Kidney epithelial cell (primary cell): ENCODE measurements at places on chromosomes 2 and 18. TPM values are rescaled to one million over a fixed set of nuclear protein-coding genes. Genes with fewer than 3 reads are reported as not detected.
A peak's percentile ranks its signal among the peaks of the same experiment; 100 is the strongest.

GRCh38 chr18:13893418-13893760 lies 21.9 kb downstream of the MC2R start:
- DNase-seq = no peak

DNA sequence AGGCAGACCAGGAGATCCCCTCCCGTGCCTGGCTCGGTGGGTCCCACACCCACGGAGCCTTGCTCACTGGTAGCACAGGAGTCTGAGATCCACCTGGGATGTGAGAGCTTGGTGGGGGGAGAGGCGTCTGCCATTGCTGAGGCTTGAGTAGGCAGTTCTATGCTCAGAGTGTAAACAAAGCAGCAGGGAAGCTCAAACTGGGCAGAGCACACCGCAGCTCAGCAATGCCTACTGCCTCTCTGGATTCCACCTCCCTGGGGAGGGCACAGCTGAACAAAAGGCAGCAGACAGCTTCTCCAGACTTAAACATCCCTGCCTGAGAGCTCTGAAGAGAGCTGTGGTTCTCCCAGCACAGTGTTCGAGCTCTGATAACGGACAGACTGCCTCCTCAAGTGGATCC lies 85.1 kb downstream of the UGP2 start:
- DNase-seq = no peak

The RAPH1 gene
- total RNA-seq = 18.0 and 28.9 TPM in 2 replicates

The SLC4A5 gene
- total RNA-seq = 1.2 and 1.8 TPM in 2 replicates

- no peak for DNase-seq
Measured at GRCh38 chr2:64222351-64222750, 78.1 kb upstream of the PELI1 start.

GRCh38 chr2:234306426-234307173 lies 190.3 kb downstream of the ARL4C start:
- no peak for DNase-seq

The RBM43 gene
- 1.3 and 2.2 TPM in 2 replicates for total RNA-seq

DNA sequence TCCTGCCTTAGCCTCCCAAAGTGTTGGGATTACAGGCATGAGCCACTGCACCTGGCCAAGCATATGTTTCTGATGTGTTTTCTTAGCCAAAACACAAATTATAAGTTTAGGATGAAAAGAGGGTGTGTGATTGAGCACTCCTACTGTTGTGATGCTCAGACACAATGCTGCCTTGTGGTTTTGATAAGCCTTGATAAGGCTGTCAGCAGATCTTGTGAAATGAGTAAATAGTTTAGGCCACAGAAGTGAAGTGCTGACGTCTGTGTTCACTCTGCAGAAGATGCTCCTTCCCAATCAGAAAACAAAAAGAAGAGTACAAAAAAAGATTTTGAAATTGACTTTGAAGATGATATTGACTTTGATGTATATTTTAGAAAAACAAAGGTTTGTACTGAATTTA lies 24.3 kb downstream of the NCAPH start:
- no peak for DNase-seq

- no peak for DNase-seq
Measured at GRCh38 chr18:35953688-35954087, 18.8 kb upstream of the RMP24 start.

- DNase-seq = no peak
Measured at GRCh38 chr18:48605408-48605845, 66.6 kb downstream of the CTIF start.

DNA sequence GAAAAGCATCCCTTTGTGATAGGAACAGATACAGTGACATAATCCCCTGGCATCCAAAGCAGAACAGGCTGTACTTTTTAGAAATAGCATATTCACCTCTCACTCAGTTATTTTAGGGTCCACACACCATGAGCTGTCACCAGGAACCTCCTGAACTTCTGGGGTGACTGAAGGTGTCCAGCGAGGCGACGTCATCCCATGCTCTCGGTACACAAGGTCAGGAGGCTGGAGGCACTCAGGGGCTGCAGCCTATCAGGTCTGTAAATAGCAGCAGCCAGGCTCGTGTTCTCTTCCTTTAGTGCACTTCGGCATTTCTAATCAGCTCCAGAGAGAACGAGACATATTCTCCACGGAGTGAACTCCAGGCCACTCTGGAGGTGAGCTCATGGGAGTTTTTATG lies 98.3 kb downstream of the GATA6 start:
- no peak for DNase-seq

DNA sequence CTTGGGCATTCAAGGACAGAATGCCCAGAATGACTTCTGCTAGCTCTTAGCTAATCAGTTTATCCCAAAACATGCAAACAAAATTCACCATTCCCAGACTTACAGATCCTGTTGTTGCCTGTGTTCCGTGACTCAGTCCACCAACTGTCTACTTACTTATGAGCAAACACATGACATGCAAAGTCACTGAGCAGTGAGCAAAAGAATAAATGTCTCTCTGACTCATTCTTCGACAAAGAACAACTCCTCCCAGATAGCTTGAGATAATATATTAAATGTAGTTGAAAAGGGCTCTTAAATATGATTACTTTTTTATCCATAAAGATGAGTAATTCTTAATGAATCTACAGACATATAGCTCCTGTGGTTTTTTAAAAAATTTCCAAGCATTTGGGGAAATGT lies 9.0 kb upstream of the CREG2 start:
- DNase-seq = peak; percentile 89

DNA sequence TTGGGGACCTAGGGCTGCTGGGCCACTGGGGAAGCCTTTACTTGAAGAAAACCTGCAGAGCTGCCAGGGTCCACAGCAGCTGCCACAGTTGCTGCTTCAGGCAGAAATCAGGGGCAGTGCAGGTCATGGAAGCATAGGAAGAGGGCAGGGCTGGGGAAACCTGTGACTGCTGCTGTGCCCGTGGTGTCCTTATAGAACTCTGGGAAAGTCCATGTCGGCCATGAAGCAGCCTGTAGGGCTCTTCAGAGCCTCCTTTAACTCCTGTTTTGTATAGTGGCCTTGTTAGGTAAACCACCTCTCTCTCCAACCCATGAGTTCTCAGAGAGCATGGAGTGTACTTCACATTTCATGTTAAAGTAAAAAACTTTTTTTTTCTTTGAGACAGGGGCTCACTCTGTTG lies 62.1 kb downstream of the SMAD4 start:
- no peak for DNase-seq

The C2orf66 gene
- 0.13 TPM in 1 of 2 replicates, not detected in the other for total RNA-seq

DNA sequence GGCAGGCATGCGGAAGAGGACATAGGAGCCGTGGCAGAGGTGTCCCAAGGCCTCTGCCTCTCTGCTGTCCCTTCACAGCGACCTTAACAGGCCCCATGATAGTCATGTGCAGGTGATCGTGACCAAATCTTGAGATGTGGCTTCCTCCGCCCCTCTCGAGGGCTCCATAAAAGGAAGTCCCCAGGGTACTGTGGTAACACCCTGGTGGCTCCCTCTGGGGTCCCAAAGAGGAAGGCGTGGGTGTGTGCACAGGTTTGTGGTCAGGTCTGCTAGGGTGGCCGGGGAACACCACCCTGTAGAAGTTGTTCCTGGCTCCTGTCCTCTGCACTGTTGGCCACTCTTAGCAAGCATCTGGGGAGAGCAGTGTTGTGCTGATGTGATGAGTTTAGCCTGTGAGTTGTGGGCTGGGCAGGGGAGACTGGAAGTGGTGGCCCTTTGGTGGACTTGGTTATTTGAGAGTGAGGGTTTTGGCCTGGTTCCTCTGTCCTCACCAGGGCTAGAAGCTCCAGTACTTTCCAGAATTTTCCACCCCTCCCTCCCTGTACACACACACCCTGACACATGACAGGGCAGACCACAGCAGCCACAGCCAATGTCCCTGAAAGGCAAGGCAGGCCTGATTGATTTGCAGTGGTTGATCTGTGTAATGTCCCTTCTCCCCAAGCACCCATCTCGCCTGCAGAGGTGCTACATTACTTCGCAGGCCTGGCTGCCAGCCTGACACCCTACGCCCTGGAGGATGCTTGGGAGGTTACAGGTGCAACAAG lies 68.9 kb upstream of the BOD1L2 start:
- no peak for DNase-seq

DNA sequence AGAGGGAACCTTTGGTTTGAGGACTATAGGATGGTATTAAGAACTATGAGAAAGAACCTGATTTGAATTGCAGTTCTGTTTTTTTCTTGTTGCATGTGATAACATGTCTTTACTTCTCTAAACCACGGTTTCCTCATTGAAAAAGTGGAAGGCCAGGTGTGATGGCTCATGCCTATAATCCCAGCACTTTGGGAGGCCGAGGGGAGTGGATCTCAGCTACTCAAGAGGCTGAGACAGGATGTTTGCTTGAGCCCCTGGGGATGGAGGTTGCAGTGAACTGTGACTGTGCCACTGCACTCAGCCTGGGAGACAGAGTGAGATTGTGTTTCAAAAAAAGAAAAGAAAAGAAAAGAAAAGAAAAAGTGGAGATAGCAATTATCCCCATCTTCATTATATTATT lies 32.3 kb downstream of the SCN9A start:
- no peak for DNase-seq

The BOLL gene
- not detected in 2 replicates for total RNA-seq

- no peak for DNase-seq
Measured at GRCh38 chr2:177908824-177909223, 163.8 kb downstream of the PDE11A start.

DNA sequence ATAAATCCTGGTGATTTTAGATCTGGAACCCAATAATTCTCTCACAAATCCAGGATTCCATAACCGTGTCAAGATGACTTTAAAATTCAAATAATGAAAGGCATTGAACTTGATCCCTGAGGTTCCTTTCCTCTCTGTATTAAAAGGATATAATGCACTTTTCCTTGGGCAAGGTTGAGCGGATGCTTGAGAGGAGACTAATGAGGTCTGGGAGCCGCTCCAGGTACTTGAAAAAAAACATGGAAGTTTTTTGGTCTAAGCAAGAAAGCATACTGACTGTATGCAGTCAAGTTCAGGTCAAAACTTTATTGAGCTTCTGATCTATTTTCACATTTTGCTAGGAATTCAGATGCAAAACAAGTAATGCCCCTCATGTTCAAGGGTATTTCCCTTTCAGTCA lies 318.5 kb downstream of the RAD51AP2 start:
- no peak for DNase-seq

The DLX1 gene
- total RNA-seq = 0.17 TPM in 1 of 2 replicates, not detected in the other

The TMEM200C gene
- 4.9 and 8.1 TPM in 2 replicates for total RNA-seq

- no peak for DNase-seq
Measured at GRCh38 chr18:50000227-50000626, 186.9 kb upstream of the ACAA2 start.

DNA sequence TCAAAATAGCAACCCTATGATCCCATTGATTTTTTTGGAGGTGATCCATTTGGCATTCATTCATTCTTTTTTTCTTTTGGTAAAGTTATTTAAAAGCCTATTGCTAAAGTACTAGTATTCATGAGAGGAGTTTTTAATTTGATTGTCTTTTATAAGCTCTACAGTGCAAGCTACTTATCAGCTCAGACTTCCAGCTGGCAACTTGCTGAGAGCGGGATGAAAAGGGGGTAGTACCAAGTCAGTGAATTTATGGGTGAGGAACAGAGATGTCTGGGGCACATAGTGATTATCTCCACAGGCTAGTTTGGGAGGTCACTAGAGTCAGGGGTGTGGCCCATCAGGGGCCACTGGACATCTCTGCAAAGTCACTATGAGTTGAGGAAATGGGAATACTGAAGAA lies 202.4 kb downstream of the PIK3C3 start:
- no peak for DNase-seq

GRCh38 chr2:177355874-177356273 lies 36.7 kb upstream of the AGPS start:
- DNase-seq = no peak

GRCh38 chr2:64646007-64646880 lies 7.5 kb downstream of the SERTAD2 start:
- DNase-seq = no peak

DNA sequence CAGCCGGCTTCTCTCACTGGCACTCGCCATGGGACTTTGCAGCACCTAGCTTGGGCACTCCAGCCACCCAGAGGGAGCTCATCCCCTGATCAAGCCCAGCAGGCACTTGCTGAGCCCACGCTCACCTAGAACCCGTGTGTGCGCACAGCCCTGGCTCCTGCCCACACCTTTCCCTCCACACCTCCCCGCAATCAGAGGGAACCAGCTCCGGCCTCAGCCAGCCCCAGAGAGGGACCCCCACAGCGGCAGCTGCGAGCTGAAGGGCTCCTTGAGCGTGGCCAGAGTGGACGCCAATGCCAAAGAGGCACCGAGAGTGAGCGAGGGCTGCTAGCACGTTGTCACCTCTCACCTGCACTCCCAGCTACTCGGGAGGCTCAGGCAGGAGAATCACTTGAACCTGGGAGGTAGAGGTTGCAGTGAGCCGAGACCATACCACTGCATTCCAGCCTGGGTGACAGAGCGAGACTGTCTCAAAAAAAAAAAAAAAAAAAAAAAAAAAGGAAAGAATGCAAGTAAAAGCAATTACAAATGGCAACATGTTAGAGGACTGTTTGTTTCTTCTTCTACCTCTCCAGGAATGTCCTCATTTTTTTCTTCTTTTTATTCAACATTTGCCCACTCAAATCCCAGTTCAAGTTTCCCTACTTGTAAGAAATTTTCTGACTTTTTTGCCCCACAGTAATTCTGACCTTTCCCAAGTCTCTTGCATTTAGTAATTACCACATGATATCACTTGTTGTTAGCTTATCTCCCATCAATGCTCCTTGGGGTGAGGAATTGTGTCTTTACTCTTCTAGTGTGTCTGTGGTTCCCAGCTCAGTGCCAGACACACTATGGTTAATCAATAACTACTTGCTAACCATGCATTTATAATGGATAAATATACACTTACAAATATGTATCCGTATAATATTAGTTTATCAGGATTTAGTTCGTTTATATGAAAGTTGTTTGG lies 40.6 kb upstream of the ST3GAL5 start:
- no peak for DNase-seq

DNA sequence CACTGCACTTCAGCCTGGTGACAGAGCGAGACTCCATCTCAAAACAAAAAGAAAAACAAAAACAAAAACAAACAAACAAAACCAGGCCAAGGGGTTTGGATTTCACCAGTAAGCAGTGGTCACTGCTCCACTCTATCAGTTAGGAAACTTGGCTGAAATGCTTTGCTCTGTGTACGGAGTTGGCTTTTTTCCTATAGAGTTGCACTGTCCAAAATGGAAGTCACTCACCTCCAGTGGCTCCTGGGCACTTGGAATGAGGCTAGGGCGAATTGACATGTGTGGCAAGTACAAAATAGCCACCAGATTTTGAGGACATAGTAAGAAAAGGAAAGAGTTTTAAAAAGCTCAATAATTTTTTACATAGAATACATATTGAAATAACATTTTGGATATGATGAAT lies 228.7 kb downstream of the LOXHD1 start:
- no peak for DNase-seq

- DNase-seq = no peak
Measured at GRCh38 chr2:179593323-179593722, 268.1 kb downstream of the ZNF385B start.

DNA sequence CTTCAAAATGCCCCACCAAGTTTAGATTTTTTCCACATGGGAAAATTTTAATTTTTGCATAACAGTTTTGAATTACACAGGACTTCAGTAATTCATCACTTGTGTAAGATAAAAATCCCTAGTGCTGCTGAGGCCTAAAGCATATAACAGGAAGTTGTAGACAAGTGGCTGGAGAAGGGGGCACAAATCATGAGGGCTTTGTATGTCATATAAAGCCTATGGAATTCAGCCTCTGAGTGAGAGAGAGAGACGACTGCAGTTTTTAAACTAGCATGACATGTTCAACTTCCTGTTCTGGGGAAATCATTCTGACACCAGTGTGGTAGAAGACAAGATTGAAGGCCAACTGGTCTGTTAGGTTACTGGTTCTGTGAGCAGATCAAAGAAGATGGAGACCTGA lies 187.3 kb upstream of the CHST9 start:
- DNase-seq = no peak
